Substantia nigra (tissue), 51 donors: ENCODE measurements at places on chromosomes 3 and 15.

DNA sequence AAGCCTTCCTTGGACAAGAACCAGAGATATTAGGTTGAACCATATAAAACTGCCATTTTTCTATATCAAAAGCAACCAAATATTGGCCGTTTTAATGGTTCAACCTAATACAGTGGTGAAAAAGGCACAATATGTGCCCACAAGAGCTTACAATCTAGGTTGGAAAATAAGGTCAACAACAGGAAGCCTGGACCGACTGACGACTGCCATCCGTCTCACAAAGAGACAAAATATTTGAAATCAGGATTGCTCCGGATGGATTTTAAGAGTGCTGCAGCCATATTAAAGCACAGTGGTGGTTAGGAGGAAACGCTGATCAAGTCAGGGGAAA lies 1.4 kb downstream of the AHSG start:
- no peak for DNase-seq

DNA sequence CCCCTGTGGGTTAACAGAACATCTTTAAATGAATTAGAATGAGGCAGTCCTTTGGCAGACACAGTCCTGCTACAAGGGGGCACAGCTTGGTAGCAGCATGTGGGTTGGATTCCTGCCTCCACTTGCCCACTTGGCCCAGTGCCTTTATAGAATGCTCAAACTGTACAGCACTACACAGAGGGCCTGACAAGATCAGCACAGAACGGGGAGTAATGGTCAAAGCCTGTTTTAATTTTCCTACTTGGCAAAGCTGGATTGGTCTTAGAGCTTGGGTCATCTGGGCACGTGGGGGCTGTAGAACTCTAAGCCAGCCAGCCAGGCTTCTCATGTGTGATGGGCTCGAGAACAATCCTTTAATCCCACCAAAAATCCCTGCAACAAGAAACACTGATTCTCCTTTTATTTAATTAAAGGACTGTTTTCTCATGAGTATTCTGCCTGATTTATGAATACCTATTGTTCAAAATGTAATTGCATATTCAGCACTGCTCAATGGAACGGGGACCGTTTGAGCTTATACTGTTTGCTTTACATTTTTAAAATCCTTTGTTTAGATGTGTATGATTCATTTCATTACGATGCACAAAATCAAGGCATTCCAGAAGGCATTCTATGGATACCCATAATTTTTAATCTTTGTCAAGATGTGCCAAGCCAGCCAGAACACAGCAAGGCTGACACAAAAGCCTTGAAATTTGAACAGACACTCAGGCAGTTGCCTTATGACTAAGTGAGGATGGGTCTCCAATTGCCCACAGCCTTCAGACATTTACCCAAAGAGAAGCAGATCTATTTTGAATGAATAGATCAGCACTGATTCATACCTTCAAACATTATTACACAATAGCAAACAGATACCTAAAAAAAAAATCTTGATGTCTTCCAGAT lies 249.3 kb upstream of the TGFBR2 start:
- no peak for DNase-seq

DNA sequence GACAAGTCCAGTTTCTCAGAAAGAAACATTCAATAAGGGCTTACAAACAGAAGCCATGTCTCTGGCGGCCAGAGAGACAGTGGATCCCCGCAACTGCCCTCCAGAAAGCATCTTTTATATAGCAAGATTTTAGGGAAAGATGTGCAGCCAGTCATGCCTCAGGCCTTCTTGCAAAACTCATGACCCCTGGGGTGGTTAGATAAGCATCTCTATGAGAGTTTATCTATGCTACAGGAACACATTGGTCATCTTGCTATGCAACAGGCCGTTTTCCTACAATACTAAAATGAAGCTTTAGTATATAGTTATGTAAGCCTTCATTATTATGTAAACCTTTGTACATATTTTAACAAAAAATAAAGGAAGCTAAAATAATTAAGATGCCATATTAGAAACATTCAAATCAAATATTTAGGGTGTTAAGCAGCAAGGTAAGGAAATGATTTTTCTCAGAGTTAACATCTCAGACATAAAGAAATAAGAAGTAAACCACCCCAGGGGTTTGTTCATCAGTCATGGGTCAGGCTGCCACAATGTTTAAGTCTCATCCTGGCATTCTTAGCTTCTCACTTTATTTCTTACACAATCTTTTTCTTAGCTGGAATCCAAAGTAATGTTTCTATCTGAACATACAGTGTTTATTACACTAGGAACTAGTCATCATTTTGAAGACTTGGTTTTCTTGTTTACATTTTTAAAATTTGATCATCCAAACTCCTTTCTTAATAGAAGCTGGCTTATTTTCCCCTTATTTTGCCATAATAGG lies 6.3 kb upstream of the FSIP1 start:
- no peak for DNase-seq

DNA sequence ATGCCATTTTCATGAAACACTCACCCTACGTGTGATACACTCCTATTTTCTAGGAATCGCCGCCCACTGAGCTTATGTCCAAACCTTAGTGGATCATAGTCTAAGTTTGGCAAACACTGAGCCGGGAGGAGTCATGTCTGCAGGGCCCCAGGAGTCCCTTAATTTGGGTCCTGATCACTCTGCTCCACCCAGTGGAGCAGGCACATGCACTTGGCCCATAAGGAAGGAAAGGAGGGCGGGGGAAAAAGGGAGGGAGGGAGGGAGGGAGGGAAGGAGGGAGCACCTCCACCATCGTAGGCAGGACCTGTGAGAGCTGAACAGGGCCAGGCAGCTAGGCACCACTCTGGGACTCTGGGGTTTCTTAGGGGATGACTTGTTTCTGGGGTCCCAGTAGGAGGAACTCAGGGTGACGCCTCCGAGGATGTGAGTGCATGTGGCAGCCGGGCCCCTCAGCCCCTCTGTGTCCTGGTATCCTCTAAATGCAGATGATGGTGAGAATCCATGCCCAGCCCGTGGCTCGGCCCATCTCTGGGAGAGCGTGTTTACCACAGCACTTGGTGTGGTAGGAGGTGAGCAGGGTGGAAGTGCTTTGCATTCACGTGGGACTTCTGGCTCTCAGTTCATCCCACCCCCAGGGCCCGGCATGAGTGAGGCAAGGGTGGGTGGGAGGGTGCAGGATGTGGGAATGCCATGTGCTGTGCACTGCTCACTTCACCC lies 109.4 kb downstream of the KLF13 start:
- DNase-seq, result no peak

DNA sequence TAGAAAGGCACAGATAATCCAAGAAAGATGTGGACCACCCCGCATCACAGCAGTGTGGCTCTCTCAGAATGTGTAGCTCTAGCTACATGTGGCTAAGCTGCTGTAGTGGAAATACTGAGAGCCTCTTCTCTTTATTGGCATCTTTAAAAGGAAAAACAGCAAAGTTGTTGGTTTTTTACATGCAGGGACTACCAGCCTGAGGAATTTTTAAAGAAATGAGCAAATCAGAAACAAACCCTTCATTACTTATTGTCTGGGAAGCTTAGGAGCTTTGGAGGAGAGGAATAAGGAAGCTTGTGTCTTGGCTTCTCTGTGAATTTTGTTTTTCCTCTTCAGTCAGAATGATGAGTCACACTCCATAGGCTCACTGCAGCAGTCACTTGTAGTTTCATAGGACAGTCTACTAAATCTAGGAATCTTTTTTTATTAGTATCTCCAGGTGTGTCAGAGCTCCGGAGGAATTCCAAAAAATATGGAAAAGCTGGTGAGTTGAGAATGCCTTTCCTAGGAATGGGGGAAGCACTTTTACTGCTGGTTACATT lies 27.5 kb downstream of the POLG start:
- DNase-seq, result no peak
